ENCODE measurements at places on chromosomes 5 and 9.

DNA sequence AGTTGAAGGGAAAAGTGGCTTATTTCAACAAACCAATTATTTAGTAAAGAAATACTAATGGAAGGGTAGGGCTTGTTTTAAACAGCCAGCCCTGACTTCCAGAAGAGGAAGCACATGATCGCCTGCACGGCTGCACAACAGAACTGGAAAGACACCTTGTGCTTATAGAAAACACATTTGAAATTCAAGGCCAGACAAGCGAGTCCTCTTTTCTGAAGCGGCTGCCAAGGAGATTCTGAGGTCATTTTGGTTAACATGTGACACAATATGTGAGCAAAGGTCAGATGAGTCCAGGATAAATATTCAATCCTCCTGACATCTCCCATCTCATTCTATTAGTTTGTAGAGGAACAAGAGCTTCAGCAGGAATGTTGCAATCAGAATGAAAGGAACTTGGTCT, 461.4 kb upstream of the ST8SIA4 start:
- no peak for DNase-seq

- DNase-seq = no peak
These were observed 40.7 kb downstream of the SPTAN1 start for GRCh38 chr9:128593039-128593438.

GRCh38 chr9:84276741-84277140, 63.8 kb downstream of the SLC28A3 start:
- no peak for DNase-seq

DNA sequence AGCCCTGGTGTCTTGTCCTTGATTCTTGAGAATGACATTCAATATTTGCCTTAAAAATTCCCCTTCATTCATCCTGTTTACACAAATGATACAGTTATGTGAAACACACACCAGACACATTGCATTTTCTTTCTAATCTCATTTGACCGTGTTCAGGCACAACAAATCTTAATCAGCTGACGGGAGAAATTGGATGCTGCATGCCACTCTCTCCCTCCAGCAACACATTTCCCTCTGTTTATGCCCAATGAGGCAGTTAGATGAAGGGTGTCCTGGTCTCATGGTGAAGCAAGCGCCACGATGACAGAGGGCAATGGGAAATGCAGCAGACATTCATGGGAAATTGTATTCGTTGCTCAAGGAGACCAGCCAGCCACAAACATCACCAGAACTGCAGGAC, 3.2 kb upstream of the FGF1 start:
- no peak for DNase-seq

DNA sequence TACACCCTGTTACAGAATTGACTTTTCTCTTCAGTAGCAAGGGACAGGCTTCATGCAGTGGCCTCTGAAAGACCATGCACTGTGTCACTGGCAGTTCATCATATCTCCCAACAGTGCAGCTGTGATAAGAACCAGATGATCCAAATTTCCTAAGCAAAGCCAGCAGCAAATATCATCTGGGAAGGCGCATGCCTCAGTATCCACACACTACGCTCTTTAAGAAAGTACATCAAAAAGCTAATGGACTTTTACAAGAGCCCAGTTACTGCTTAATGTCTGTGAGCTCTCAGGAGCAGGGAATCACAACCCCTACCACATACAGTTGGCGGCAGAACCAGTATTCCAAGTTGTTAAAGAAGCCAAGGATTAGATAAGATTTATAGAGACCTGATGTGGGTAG, 25.1 kb downstream of the ADAMTSL1 start:
- no peak for DNase-seq

DNA sequence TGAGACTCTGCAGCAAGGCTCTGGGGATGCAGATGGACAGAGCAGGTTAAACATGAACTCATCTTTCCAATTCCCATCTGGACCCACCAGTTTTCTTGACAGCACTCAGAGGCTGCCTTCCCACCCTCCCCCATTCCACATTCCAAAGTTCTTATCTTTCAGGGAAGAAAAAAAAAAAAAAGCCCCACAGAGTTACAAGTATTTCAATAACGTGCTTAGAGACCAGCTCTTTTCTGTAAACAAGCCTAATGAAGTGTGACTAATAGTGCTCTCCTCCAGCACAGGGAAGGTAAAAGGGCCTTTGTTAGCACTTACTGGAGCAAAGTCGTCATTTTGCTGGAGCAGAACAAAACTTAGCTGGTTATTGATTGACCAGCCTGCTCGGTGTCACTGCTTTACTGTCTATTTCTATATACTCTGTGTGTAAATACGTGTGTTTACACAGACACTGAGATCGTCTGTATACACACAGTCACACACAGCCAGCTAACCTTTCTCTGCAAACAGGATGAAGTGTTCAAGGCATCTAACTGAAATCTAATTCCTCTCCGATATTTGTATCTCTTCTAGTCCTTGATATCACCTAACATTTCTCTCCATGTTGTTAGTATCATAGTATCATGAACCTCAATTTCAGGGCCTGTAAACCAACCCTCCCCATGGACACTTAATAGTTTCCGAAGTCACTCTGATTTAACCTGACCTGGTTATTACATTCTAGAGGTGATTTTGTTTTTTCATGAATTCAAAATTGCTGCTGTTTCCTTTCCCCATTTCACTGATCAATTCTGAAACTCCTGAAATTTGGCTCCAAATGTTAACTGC, 84.9 kb downstream of the ZNF608 start:
- peak; percentile 67 for DNase-seq

DNA sequence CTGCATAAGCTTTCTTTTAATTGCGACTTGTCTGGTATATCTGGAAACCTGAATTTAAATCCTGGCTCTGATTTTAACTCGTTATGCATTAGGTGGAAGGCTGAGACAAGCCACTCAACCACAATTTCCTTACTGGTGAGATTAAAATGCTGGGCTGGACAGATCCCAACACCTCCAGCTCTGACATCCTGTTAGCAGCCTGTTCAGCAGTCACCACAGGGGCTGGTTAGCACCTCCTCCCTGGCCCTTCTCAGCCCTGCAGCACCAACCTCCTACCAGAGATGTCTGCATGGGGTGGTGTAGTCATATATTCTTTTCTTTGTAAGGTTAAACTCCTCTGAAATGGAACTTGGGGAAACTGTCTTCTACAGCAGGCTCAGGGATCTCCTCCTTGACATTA, 156.5 kb upstream of the NFIL3 start:
- DNase-seq = no peak

DNA sequence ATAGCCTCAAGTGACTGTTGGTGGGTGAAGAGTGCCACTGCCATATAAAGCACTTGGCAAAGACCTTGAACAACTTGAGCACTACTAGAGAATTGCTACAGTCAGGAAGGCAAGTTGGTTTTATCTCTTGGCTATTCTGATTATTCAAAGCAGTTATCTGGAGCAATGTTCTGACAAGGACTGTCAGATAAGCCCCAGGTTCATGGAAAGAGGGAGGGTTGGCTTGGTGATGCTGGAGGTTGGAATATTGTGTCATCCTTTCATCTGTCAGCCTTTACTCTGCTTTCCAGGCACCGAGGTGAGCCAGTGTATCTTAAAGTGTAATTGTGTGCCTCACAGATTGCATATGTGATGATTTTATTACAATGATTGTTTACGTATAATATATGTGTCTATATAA, 548.4 kb upstream of the ZNF608 start:
- no peak for DNase-seq

DNA sequence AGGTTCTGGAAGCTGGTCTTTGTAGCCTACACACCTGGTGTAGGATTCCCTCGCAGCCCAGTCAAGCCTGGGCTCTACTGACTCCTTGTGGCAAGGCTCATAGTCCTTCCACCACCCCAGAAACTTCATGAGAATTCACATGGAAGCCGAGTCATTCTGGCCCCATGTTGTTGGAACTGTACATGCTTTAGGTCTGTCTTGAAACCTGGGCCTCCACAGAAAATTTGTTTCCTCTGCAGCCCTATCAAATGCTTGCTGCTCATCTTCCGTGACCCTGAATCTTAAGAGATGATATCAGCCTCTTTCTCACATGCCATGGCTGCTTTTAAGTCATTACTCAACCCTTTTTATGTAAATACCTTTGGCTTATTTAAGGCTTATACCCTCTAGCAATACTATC, 113.4 kb upstream of the GRHPR start:
- no peak for DNase-seq

GRCh38 chr9:83283528-83283927, 220.6 kb upstream of the RASEF start:
- no peak for DNase-seq

GRCh38 chr5:126830061-126830460, 53.1 kb downstream of the LMNB1 start:
- no peak for DNase-seq

- DNase-seq = no peak
These were observed 319.0 kb downstream of the EBF1 start for GRCh38 chr5:158780656-158781237.

DNA sequence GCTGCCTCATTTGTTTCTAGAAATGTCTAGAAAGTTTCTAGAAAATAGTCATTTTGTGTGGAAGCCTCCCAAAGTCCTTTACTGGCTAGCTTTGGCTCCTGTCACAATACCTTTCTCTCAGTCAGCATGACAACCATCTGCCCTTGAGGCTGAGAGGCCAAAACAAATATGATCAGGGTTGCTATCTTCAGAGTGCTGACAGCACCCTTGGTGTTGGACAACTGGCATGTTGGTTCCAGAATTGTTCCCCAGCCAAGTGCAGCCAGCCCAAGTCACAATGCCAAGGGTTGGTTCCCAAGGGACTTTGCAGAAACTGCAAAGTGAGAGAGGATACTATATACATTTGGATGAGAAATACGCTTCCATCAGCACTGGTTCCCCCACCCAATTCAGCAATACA, 140.9 kb upstream of the GAS1 start:
- no peak for DNase-seq

- DNase-seq = no peak
These were observed 20.1 kb downstream of the SLC35D2 start for GRCh38 chr9:96363175-96363967.

DNA sequence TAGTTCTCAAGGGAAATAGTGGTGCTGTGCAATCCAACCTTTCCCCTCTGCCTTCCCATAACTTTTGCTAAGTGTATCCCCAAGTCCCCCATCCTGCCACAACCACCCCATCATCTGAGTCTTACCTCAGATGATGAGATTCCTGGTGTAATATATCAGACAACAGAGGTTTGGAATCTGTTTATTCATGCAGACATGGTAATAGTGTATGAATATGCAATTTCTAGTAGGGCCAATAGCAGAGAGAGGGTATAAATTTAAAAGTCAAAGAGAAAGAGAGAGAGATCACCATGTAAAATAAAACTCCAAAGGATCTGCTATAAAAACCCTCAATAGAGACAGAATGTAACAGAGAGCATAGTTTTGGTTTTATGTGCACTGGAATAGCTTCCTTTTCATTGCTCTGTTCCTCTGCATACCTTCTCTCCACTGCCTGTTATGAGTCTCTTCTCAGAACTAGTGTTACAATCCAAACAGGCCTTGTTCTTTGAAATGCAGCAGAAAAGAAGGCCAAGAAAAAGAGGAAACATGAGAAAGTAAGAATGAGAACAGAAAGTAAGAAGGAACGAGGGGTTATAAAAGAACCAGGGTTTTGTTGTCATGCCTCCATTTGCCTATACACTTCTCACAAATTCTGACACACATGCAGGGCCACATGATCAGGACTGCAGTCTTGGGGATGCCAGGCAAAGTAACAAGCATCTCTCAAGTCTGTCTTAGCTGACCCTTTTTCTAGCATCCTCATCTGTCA, 278.0 kb downstream of the CETN3 start:
- no peak for DNase-seq

- peak; percentile 38 for DNase-seq
These were observed 572 bp downstream of the NR4A3 start for GRCh38 chr9:99822109-99822805.

- DNase-seq = no peak
These were observed 3.0 kb downstream of the DENND1A start for GRCh38 chr9:123926941-123927340.

DNA sequence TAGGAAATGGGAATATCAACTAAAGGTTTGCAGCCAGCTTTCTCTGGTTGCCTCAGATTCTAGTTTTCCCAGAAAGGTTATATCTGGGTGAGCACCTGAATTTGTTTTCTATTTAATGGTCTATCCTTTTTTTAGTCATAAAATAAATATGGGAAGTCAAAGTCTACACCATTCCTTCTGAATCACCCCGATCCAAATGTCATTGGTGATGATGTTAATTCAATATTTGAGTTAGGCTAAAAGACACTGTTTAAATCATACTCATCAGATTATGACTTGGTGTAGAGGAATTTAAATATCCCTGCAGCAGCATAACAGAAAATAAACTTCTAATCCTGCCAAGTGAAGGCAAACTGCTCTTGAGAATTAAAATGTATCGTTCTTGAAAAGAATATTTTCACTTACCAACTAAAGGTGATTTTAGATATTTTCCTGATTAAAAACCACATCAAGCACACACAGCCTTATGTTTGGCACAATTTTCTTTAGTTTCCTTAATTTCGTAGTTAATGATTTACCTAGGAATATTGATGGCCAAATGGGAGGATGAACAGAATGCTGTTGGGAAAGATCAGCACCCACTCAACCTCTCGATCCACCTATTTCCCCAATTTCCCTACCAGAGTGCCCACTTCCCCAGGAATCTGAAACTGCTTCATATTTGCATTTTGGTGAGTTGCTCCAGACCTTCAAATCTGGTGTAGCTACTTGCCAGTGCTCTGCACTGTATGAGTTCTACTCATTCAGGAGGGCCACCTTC, 103.1 kb upstream of the TSLP start:
- no peak for DNase-seq

GRCh38 chr5:10293907-10294662, 13.6 kb downstream of the CMBL start:
- DNase-seq = no peak

DNA sequence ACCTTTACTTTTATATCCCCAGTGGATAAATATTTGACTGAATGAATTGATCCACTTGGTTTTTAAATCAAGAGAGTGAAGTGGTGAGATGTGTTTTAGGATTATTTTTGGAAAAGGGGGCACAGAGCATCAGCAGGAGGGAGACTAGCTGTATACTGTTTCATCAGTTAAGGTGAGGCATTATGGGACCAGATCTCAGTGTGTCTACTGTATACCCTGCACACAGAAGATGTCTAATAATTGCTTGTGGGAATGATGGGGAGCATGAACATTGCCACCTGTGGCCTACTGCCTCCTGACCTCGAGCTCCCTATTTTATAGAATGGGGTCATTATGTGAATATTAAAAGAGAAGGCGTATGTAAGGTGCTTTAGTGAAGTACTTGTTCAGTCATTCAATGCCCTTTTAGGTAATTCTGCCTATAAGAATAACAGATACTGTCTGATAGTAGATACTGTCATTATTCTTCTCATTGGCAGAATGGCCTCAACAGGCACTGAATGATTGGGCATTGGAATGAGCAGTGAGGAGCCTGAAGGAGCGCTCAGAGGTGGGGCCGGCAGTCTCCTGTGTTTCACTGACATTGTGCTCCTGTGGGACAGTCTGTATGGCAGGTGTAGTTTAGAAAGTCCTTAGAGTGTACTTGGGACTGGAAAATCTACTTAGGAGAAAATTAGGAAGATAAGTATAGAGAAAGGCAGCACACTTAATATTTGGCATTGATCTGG, 47.4 kb upstream of the FAM120AOS start:
- DNase-seq = no peak

DNA sequence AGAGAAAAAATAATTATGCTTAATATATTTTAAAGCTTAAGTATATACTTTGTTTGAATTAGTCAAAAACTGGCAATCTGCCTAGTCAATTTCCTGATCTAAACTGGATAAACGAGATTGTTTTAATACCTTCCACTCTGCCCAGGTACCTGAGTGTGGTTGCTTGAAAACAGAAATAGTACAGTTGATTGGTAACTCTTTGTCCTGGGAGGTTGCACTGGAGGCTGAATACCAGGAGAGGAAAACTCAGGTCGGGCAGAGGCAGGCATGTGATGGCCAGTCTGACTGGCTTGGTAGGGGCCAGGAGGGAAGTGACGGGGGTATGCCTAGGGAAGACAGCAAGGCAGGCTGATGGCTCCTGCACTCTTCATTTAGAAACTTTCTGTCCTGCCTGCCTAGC, 80.2 kb downstream of the PIK3R1 start:
- DNase-seq = no peak

All from NCI-H2171 (cell line).